ENCODE measurements at places on chromosomes 16 and 17. TPM values are rescaled to one million over a fixed set of nuclear protein-coding genes. Genes with fewer than 3 reads are reported as not detected.

DNA sequence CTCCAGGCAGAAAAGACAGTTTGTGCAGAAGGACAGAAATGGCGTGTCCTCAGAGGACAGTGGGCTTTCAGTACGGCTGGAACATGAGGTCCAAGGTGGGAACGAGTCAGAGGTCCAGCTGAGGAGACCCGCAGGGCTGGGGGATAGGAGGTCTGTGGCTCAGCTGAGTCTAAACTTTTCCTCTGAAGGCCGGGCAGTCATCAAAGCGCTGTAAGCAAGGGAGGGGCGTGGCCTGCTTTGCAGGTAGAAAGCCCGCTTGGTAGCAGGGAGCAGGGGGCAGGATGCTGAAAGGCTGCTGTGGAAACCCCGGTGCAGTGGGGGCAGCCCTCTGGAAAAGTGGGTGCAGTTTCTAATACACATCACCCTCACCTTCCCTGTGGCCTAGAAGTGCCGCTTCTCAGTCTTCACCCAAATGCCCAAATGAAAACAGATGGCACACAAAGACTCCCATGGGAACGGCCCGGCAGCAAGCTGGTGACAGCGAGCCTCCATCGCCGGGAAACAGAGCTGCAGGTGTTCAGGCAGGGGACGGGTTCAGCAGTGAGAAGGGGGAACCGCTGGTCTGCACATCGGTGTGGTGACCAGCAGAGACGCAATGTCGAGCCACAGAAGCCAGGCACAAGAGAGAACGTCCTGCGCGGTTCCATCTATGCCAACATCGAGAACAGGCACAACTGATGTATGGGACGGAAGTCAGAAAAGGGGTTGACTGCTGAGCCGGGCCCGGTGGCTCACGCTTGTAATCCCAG, 12.2 kb upstream of the OSGIN1 start:
- no peaks in the 10 kb centered on the region for H3K36me3 ChIP-seq
- no peak overlapping the region for H3K4me3 ChIP-seq
- peaks cover 3% of the 10 kb centered on the region for H3K27me3 ChIP-seq
- H3K4me1 ChIP-seq = no peaks in the 10 kb centered on the region

DNA sequence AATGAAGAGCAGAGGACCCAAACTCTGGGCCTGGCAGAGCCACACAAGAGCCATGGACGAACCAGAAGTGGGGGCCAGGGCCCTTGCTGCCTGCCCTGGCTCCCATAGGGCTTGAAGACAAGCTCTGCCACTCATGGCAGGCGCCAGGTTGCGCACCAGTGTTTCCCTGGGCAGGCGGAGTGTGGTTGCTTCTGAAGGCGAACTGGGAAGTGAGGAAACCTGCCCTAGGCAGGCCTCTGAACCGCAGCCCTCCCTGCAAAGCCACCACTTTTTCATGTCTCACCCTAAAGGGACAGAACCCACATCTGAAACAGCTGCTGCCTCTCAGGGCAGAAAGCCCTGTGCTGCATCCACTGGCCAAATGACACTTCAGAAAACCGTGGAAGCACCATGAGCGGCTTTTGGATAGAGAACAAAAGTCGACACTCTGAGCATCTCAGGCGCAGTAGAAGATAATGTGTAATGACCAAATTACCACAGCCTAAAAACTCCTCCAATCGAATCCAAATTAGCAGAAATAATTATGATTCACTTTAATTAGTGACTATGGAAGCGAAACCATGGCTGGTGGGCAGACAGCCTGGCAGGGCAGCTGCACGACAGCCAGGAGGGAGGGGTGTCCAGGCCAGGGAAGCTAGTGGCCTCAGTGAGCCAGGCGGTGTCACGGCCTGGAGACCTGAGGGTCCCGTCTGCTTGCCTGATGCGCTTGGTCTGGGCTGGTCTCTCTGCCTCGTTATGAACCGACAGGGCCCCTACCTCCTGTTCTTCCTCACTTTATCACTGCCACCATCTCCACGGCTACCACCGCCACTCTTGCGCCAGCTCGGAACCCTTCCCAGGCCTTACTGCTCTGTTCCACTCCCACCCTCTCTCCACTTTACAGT, 59.1 kb downstream of the PRMT7 start:
- H3K36me3 ChIP-seq = no peaks in the 10 kb centered on the region
- peak; percentile 82 for DNase-seq
- H3K4me1 ChIP-seq = no peaks in the 10 kb centered on the region
- no peak overlapping the region for H3K4me3 ChIP-seq
- H3K27me3 ChIP-seq = peaks cover 3% of the 10 kb centered on the region

CD79B gene
- not detected for total RNA-seq

DNA sequence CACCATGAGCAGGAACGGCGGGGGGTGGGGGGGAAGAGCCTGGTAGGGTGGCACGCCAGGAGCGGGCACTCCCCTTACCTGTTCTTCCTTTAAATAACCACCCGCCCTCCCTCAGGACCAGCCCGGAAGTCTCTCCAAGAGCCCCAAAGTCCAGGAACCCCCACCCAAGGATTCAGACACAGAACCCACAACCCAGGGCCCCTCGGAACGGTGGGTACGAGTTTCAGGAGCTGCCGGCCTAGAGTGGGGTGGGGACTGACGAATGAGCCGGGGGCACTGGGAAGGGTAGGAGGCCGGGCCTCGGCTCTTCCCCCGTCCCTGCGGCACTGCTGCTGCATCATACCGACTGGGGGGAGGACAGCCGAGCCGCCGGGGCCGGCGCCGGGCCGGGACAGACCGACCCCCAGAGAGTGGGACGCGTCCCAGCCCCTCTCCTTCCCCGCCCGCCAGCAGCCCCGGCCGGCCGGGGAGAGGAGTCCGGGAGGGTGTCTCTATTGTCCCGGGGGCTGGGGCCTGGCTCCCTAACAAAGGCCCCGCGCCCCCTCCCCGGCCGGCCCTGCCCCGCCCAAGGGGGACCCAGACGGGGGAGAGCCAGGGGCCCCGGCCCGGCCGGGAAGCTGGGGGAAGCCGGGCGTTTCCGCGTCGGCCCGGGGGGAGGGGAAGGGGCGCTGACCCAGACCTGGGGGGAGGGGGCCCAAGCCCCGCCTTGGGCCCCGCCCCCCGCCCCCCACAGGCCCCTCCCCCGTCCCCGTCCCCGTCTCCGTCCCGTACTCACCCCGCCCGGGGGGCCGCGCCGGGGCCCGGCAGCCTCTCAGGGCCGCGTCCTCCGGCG, 747 bp downstream of the ATXN7L3 start:
- H3K4me1 ChIP-seq = peaks cover 30% of the 10 kb centered on the region
- H3K27me3 ChIP-seq = no peaks in the 10 kb centered on the region
- peaks cover 8% of the 10 kb centered on the region for H3K36me3 ChIP-seq
- peak overlapping the region; percentile 77 for H3K4me3 ChIP-seq
- H3K27ac ChIP-seq = peak overlapping the region; percentile 79
- peak; percentile 89 for DNase-seq

SYNGR3 gene
- 0.74 TPM for total RNA-seq

GP1BA gene
- total RNA-seq = not detected

- no peak overlapping the region for H3K4me3 ChIP-seq
- peaks cover 8% of the 10 kb centered on the region for H3K36me3 ChIP-seq
Observed at GRCh38 chr17:81539961-81540675, 11.9 kb downstream of the FSCN2 start.

DNA sequence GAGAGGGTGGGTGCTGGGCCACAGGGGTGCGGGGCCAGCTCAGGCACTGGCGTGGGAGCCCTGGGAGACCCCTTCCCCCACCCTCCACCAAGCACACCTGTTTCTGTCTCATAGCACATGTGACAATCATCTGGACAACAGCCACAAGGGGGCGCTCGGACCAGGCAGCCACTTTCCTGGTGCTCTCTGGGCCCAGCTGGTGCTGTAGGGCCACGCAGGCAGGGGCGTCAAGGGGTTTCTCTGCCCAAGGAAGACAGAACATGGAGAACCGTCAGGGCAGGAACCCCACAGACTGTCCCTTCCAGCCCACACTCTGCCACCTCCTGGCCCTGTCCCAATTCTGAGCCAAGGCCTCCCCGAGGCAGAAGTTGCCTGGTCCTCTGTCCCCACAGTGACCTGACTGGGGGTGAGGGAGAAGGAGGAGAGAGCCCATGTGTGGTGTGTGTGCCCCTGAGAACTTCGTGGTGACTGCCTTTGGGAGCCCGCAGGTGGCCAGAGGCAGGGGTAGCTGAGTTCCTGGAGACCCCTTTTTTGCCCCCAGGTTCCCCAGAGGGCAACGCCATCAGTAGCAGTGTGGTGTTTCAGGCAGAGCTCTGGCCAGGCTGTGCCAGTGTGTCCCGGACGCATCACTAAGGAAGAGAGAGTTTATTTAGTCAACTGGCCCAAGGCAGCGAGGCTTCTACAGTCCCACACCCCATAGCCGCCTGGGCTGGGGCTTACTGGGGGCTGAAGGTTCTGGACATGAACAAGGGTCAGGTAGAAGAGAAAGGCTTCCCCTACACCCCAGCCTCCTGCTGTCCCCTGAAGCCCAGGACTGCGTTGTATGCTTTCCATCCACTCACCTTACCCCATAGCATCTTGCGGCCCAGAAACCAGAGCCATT, 3.1 kb upstream of the SETD6 start:
- H3K27me3 ChIP-seq = no peaks in the 10 kb centered on the region
- H3K36me3 ChIP-seq = no peaks in the 10 kb centered on the region
- peak; percentile 91 for DNase-seq
- H3K4me3 ChIP-seq = no peak overlapping the region

ARL5C gene
- not detected for total RNA-seq

- H3K36me3 ChIP-seq = no peaks in the 10 kb centered on the region
- H3K4me1 ChIP-seq = no peaks in the 10 kb centered on the region
- DNase-seq = no peak
- no peak overlapping the region for H3K4me3 ChIP-seq
Observed at GRCh38 chr17:55654821-55655220, 67.8 kb downstream of the TMEM100 start.

- no peak overlapping the region for H3K27ac ChIP-seq
- H3K36me3 ChIP-seq = no peaks in the 10 kb centered on the region
- no peaks in the 10 kb centered on the region for H3K4me1 ChIP-seq
- no peak overlapping the region for H3K4me3 ChIP-seq
Observed at GRCh38 chr16:83533193-83533592, 274.6 kb upstream of the HSBP1 start.

TBC1D3H gene
- not detected for total RNA-seq

DNA sequence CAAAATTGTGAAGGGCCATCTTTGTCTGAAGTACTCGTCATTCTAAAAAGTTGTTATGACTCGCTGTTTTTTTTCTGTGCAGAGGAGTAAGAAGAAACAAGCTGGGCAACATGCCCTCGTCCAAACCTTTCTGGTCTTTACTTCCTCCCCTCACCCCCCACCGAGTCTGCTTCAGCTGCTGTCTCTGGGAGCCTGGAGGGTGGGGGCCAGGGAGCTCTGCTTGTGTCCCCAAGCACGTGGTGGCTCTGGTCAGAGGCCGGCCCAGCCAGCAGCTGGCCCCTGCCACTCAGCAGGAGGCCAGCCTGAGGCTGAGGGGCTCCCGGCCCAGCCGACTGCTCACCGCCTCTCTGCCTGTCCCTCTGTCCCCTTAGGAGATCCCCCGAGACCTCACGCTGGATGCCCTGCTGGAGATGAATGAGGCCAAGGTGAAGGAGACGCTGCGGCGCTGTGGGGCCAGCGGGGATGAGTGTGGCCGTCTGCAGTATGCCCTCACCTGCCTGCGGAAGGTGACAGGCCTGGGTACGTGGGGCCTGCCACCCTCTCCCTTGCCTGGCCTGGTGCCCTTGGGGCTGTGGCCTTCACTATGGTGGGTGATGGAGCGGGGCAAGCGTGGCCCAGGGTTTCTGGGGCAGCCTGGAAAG, 53.7 kb upstream of the LGALS9 start:
- peaks cover 1% of the 10 kb centered on the region for H3K36me3 ChIP-seq
- DNase-seq = peak; percentile 87
- H3K4me3 ChIP-seq = no peak overlapping the region
- peaks cover 81% of the 10 kb centered on the region for H3K4me1 ChIP-seq
- H3K27me3 ChIP-seq = no peaks in the 10 kb centered on the region

DNA sequence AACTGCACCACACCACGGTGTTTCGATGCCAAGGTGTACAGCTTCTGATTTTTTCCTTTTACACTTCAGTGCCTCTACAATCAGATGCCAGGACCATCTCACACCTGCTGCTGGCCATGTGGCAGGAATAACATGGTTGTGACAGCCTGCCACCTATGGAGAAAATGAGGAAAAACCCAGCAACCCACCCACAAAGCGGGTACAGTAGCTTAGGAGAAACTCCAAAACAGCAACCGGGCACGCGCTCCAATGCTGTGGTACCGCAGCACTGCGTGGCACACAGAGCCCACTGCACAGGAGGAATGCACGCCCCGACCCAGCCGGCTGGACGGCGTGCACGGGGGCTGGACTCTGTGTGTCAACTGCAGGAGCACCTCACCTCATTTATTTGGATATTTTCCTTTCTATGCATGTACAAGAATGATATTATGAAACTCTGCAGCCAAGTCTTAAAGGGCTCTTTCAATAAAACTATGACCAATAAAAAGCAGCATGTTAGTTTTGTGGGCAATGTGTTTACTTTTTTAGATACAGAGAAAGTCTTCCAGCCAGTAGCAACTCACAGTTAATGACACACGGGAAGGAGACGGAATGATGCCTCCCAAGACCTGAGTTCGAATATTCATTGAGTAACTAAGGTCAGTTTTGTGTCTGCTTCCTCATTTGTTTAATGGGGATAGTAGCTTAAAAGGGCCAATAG, 45.9 kb downstream of the MAP1LC3B start:
- no peak overlapping the region for H3K4me3 ChIP-seq
- DNase-seq = peak; percentile 42
- no peak overlapping the region for H3K27ac ChIP-seq
- H3K36me3 ChIP-seq = peaks cover 1% of the 10 kb centered on the region

DNA sequence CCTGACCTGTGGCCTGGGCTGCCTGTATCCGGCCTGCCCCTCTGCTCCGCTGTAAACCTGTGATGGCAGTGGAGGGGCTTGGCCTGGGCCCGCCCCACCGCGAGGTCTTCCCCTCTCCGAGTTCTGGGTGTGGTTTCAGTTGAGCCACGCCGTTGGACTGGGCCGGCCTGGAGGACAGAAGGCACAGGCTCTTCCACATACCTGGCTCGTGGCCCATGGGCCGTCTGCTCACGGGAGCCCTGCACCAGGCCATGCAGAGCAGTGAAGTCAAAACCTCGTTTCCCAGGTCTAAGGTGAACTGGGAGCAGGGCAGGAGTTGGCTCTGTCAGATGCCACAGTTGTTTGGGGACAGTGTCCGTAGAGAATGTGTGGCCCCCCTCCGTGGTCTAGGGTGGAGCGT, 5.6 kb upstream of the RNPS1 start:
- peaks cover 5% of the 10 kb centered on the region for H3K36me3 ChIP-seq
- H3K4me1 ChIP-seq = peaks cover 11% of the 10 kb centered on the region
- DNase-seq = peak; percentile 77
- no peak overlapping the region for H3K27ac ChIP-seq
- no peak overlapping the region for H3K4me3 ChIP-seq

GRCh38 chr16:3029491-3030221, 5.8 kb downstream of the THOC6 start:
- peaks cover 8% of the 10 kb centered on the region for H3K36me3 ChIP-seq
- no peak overlapping the region for H3K4me3 ChIP-seq
- no peak overlapping the region for H3K27ac ChIP-seq
- peaks cover 20% of the 10 kb centered on the region for H3K27me3 ChIP-seq
- H3K4me1 ChIP-seq = no peaks in the 10 kb centered on the region

All from chondrocyte (in vitro differentiated cells).